Activated CD8-positive, alpha-beta memory T cell treated with anti-CD3 and anti-CD28 coated beads, Interleukin-2, amount 50 U/mL, for 48 hours (primary cell): ENCODE measurements at places on chromosomes 7 and 10.
A peak's percentile ranks its signal among the peaks of the same experiment; 100 is the strongest.

GRCh38 chr10:42753507-42754154 lies 29.0 kb upstream of the BMS1 start:
- DNase-seq, result no peak

DNA sequence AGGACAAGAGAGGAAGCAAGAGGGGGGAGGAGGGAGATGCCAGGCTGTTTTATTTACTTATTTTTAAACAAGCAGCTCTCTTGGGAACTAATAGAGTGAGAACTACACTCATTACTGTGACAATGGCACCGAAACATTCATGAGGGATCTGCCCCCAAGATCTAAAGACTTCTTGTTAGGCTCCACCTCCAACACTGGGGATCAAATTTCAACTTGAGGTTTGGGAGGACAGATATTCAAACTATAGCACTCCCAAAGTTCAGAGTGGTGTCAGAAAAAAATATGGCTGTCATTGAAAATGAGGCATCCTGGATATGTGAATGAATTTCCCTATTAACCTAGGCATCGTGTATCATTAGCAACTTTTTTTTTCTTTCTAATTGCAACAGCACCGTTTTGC lies 145.5 kb downstream of the ABCA13 start:
- DNase-seq, result no peak

GRCh38 chr10:124875596-124875995 lies 66.3 kb upstream of the ZRANB1 start:
- no peak for DNase-seq

DNA sequence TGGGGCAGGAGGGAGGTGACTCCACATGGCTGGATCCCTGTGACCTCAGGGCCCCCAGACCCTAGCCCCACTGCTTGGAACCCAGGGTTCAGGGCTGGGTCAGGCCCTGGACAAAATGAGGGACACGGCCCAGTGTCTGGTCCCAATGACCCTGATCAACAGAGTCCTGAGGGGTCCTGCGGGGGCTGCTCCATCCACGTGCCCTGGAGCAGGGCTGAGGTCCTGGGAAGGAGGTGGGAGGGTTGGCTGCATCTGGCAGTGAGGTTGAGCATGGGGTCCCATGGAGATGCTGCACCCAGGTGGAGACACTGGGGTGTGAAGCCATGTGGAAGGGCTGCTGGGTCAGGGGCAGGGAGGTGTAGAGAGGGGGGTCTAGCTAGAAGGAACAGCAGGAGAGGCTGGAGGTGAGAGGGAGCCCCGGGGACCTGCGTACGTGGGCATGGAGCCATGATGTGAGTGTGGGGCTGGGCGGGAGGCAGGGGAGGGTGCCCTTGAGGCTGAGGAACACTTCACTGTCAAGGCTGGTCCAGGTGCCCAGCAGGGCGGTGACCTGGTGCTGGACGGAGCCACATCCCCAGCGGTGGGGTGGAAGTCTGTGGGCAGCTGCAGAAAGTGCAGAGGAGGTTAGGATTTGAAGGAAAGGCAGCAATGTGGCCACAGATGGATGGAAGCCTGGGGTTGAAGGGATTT lies 604 bp downstream of the SCART1 start:
- DNase-seq, result no peak

GRCh38 chr7:22681312-22681711 lies 45.7 kb upstream of the IL6 start:
- no peak for DNase-seq

DNA sequence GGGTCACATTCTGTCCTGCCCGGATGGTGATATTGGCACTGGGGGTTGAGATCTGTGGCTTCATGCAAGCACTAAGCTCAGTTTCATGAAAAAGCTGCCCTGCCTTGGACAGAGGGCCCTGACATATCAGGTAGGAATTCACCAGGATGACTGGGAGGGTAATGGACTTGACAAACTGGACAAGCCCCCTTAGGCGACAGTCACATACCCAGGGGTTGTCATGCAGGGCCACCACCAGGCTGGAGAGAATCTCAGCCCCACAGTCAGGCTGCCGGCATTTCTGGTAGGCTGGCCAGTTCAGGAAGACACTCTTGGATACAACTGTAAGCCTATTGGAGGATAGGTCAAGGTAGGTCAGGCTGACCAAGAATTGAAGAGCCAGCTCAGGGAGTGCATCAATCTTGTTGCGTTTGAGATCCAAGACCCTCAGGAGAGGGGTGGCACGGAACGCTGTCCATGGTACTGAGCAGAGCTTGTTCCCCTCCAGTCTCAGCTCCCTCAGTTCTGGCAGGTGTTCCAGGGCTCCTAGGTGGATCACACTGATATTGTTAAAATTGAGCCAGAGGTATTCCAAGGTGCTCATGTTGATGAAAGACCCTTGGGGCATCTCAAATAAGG lies 824 bp downstream of the LRIT2 start:
- no peak for DNase-seq

- no peak for DNase-seq
These were observed 8.7 kb downstream of the VIPR2 start for GRCh38 chr7:159136013-159136412.

DNA sequence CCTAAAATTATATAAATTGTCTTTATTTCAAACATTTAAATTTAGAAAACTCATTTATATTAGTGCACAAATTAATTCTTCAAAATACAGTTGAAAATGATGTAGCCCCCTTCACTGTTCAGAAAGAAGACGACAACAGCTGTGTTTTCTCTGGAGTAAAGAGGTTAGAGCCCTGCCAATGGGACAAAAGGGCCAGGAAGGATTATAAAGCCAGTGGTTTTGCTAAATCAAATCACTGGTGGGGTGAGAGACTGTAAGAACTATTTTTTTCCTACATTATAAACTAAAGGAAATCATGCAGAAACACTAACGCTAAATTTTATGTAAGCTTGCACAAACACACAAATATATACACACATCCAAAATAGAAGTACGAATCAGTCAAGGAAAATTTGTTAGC lies 386.6 kb downstream of the PARD3 start:
- no peak for DNase-seq

- DNase-seq, result no peak
These were observed 1.2 kb upstream of the WDFY4 start for GRCh38 chr10:48683424-48683823.

- DNase-seq, result peak; percentile 88
These were observed at the start of gene NDUFB2 for GRCh38 chr7:140696680-140697446. NDUFB2 (plus strand) TSS chr7:140696708; CDS start chr7:140696745, 37 bp downstream.

DNA sequence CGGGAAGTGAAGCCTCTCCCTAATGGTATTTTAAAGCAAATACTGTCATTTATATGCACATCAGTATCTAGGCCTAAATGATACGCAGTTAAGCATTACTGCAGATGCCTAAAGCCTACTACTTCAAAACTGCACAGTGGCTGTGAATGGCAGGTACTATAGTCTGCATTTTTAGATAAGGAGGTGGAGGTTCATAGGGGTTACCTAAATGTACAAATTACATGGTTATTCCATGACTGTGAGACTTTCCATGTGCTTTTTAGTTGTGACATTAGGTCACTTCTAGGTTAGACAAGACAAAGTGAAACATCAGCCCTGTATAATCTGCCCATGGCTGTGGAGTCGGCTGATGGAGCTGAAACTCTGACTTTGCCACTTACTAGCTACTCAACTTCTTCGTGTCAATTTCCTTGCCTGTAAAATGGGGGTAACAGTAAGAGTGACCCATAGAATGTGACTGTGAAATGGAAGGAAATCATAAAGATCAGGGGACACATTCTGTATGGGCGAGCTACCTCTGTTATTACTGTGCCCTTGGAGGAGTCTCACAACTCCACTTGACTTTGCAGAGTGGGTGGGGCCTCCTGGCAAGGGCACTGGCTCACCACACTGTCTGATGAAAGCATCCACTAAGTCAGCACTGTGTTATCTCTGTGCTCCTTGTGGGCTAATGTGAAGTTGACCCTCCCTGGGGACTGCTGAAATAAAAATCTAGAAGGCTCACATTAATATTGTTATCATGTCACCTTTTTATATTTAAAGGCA lies 239.4 kb downstream of the TNS3 start:
- DNase-seq, result peak; percentile 15

GRCh38 chr7:601036-601594 lies 81.5 kb upstream of the PDGFA start:
- no peak for DNase-seq
